ENCODE measurements at places on chromosomes 12 and 14.

- DNase-seq: no peak
Measured at GRCh38 chr14:50501642-50502041, 30.7 kb downstream of the MAP4K5 start.

- no peak for DNase-seq
Measured at GRCh38 chr12:32273712-32274111, 125.6 kb upstream of the FGD4 start.

DNA sequence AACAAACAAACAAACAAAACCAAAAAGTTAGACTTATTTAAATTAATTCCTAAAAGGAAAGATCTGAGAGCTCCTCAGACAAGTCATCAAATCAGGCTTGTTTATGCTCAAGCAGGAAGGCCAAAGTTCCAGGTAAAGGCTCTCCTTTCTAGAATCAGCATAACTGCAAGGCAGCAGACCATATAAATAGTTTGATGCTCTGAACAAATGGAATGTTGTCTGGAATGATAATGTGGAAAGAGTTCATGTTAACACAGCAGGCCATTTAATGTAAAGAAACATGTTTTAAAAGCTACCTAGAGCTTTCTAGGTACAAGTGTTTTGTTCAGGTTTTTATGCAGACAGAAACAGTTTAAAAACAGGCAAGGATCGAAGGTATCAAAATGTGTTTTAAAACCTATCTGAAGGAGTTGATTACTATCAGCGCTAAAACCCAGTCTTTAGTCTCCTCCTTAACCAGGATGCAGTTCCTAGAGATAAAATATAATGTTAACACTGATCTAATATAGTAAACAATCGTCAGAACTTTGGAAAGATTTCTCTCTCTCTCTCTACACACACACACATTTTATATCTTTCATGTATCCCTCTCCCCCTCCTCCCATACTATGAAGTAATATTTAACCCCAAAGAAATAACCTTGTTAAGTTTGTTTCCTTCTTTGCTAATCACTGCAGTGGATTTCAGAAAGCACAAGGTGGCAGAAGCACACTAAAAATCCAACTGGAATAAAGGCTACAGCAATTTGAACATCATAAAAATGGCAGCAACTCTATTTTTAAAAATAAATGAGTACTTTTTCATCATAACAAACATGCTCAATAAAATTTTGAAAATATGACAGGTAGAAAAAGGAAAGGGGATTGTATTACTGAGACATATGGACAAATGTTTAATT lies 135.5 kb downstream of the PAWR start:
- DNase-seq: no peak

- no peak for DNase-seq
Measured at GRCh38 chr12:47889040-47889439, 15.8 kb downstream of the VDR start.

GRCh38 chr12:62332598-62332997 lies 72.4 kb downstream of the USP15 start:
- no peak for DNase-seq

DNA sequence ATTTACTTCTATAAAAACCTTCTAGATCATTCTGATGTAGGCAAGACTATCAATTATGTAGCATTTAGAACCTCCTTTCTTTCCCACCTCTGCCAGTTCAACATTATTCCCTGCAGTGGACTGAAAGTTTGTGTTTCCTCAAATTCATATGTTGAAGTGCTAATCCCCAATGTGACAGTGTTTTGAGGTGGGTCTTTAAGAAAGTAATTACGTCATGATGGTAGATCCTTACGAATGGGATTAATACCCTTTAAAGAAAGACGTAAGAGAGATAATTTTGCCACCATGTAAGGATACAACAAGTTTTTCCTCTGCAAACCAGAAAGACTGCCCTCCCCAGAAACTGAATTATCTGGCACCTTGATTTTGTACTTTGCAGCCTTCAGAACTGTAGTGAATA lies 1489.7 kb upstream of the SEL1L start:
- no peak for DNase-seq

DNA sequence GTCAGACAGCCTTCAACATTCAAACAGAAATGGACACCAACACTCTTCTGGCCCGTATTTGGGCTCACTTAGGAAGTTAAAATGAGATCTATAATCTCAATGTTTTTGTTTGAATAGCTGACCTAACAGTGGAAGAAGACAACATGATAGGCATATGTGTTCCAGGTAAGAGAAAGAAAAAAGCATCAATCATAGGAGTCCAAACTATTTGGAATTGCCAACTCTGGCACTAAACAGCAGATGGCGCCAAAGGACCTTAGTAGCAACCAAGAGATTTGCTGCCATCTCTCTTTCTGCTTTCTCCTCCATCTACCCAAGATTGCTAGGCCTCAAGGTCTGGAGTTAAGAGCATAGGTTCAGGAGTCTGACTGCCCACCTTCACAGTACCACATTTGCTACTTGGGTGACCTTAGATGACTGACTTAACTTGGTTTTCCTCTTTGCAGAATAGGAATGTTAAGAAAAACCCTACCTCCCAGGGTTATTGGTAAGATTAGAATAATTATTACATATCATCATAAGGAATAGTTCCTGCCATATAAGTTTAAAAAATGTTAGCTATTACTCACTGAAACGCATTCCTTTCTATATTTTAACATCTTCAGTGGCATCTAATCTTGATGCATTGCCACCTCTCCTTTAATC lies 30.2 kb downstream of the PEX5 start:
- no peak for DNase-seq

DNA sequence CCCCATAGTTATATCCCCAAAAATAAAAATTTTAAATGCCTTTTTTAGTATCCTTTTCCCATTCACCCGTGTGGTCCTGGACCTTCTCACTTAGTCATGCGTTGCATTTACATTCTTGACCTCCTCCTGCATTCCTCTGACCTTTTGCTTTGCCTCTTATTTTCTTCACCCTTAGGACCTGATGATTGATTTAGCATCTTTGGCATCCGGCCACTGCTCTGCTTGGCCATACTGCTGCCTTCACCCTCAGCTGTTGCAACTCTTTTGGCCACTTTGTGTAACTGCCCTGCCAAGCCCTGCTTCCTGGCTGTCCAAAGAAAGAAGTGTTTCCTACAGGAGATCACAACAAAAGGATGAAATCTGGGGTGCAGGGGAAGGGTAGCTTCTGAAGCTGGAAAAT lies 48.8 kb upstream of the SLC38A4 start:
- DNase-seq: no peak
